ENCODE measurements at places on chromosomes 1 and 21. TPM values are rescaled to one million over a fixed set of nuclear protein-coding genes. Genes with fewer than 3 reads are reported as not detected.
A peak's percentile ranks its signal among the peaks of the same experiment; 100 is the strongest.

DNA sequence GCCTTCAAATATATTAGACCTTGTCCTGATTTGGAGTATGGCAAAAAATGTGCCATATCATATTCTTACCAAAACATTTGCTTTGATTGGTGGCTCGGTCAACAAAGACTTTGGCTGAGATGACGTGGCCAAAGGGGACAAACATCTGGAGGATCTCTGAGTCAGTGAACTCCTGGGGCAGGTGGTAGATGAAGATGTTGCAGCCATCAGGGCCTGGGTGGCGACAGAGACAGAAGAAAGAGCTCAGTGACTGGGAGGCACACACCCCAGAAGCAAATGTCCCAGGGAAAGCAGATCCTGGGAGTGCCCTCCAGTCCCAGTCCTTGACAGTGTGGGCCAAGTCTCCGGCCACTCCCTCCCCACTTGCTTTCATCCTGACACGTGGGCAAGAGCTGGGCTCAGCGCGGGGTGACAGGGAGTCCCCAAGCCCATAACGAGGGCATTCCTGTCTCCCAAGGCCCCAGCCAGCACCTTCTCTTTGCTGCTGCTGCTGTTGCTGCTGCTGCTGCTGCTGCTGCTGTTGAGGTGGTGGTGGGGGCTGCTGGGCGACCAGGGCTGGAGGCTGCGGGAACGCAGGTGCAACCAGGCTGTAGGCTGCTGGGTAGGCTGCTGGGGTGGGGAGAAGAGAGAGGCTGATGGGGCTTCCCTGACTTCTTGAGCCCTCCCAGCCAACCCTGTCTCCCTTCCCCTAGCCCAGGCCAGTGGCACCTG is 10.7 kb downstream of the CELF3 start:
- DNase-seq, result no peak

RIMKLA gene
- not detected for polyA plus RNA-seq

TSSK3 gene
- polyA plus RNA-seq, result 0.33 TPM

DNA sequence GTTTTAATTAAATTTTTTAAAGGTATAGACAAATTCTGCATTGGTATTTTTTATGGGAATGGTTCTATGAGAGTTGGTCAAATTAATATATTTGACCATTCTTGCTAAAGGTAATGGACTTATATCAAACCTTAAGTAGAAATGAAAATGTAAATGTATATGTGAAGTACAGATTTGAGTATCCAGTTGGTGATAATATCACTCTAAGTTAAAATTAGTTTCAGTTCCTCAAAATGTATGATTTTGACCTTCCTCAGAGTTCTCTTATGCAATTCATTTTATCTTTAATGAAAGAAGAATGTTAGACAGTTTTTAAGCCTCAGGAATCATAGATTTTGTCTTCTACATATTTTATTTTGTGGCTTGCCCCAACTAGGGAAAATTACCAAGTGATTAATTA is 1291.5 kb upstream of the B3GALT2 start:
- DNase-seq, result no peak

TMEM201 gene
- 1.6 TPM for polyA plus RNA-seq

TFF1 gene
- not detected for polyA plus RNA-seq

DNA sequence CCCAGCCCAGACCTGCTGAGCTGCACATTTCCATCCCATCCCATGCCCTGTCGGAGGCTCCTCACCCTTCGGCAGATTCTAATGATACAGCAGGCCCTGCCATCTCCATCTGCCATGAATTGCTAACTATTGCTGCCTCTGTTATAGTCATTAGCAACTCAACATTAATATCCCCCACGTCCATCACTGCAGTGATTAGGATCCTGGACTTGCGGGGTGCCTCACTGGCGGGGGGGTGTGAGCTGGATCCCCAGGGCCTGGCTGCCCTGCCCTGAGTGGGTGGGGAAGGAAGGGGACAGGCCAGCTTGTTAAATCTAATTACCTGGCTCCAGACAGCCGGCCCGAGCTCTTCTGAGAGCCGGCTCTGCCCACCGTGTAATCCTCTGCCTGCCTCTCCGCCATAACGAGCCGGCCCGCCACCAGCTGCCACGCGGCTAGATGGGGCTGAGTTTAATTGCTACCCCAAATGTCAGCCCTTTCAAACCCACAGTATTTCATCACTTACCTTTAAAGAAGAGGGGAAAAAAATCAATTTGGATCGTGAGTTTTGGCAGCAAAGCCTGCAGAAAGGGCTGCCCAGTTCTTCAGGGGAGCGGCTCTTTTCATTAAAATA is 227.3 kb upstream of the CSF3R start:
- DNase-seq, result no peak

DNA sequence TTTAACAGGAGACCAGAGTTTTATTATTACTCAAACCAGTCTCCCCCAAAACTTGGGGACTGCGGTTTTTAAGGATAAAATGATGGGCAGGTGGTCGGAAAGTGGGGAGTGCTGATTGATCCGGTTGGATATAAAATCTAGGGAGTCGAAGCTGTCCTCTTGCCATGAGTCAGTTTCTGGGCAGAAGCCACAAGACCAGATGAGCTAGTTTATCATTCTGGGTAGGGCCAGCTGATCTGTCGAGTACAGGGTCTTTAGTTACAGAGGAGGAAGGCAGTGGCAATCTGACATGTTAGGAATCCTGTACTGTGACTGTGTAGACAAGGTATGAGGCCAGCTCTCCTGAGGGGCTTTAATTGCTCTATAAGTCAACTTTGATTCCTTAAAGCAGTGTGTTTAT is 22.9 kb upstream of the FOXE3 start:
- no peak for DNase-seq

TNFRSF25 gene
- polyA plus RNA-seq, result 2.7 TPM

TTC39A gene
- polyA plus RNA-seq, result 0.46 TPM

CYP2J2 gene
- 0.10 TPM for polyA plus RNA-seq

- DNase-seq, result no peak
Measured at GRCh38 chr21:34869545-34869944, 179.6 kb downstream of the RUNX1 start.

- DNase-seq, result no peak
Measured at GRCh38 chr1:235997049-235997448, 67.8 kb downstream of the NID1 start.

- DNase-seq, result no peak
Measured at GRCh38 chr21:32916522-32917099, 109.1 kb upstream of the OLIG2 start.

TEDDM1 gene
- not detected for polyA plus RNA-seq

DNA sequence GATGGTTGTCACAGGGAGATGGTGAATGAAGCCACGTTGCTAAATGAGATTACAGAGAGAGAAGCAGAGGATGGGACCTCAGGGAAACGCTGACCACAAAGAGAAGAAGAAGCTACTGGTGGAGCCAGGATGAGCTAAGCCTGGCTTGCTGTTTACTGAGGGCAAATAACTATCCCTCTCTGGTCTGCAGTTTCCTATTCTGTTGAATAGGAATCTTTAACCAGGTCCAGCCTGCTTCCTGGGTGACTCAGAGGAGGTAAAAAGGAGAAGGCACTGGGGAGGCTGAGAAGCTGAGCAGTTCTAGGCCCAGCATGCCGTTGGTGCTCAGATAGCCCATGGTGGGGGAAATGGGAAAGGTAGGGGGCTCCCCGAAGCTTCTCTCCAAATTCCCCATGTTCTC is 29.6 kb downstream of the DMBX1 start:
- DNase-seq, result no peak

GUCA2A gene
- not detected for polyA plus RNA-seq

- no peak for DNase-seq
Measured at GRCh38 chr1:3159121-3159520, 90.1 kb downstream of the PRDM16 start.

GRCh38 chr1:181135437-181135731 is 46.9 kb downstream of the IER5 start:
- DNase-seq, result no peak

GRCh38 chr1:72253132-72253531 is 29.2 kb downstream of the NEGR1 start:
- DNase-seq, result no peak

PRRC2C gene
- polyA plus RNA-seq, result 80.0 TPM

DNA sequence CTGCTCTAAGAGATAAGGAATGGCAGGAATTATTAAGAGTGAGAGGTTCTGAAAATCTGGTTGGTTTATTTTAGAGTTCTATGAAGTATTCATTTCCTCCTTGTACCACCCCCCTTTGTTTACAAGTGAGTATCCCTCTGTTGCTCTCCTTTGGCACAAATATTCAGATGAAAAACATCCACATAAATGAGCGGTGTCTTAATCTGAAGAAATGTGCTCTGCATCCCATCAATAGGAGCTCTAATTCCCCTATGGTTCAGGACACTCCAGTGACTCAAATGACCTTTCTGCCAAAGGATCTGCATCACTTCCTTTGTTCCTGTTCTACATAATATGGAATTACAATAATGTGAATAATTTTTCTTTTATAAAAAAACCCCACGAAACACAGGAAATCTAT is 16.6 kb downstream of the DDAH1 start:
- no peak for DNase-seq

DNA sequence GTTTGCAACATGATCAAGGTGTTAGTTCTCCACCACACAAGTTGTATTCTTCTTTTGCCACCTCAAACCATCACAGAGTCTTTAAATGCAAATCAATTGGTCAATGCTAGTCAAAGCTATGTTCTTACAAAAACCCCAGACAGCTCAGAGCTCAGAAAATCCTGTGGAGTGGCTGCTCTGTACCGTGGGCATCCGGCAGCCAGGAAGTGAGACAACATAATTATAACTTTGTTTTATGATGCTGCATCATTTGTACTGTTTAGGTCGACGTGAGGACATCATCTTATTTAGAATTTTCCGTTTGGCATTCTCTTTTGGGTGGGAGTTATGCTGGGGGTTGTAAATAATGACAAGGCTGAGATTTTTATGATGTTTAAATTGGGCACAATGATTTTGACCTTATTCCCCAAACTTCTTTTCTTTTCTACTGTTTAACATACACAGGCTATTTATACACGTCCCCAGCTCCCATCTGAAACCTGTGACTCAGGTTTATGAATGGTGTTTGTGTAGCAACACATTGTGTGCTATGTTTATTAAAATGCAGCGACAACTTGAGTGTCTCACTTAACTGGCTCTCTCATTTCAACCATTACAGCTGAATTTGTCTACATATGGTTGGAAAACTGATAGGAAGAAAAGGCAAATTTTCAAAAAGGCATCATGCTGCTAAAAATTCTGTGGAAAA is 124.0 kb downstream of the CNIH3 start:
- no peak for DNase-seq

- peak; percentile 66 for DNase-seq
Measured at GRCh38 chr1:47650205-47650604, 212.4 kb downstream of the FOXD2 start.

ANKRD65 gene
- polyA plus RNA-seq, result 0.24 TPM

SYDE2 gene
- polyA plus RNA-seq, result 5.7 TPM

DNA sequence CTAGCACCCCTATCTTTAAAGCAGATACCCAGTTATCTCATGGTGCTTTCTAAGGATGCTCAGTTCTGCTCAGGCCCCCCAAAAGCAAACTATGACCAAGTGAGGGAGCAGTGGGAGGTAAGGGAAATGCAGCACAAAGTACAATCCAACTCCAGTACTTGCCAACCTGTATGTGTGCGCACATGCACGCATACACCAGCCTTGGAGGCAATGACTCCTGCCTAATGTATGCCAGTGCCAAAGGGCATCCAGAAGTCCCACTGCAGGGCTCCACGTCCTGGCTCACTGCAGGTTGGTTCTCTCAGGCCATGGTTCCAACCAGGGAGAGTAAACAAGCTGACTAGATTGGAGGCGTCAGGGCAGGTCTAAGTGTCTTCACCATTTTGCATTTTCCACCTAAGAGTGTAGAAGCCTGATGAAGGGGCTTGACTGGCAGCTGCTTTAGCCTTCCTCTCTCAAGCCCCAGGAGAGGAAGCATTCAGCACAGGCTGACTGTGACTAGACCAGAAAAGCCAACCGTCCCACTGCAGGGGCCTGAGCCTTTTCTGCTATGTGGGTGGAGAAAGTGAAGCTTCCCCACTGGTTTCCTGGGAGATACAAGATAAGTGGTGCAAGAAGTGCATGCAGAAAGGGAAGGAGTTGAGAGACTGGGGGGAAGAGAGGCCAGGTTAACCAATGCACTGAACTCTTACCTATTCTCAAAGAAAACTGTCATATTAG is 7.7 kb downstream of the AMIGO1 start:
- DNase-seq, result no peak

Data from AG04450 (cell line).